ENCODE measurements at places on chromosomes 1 and 21. TPM values are rescaled to one million over a fixed set of nuclear protein-coding genes. Genes with fewer than 3 reads are reported as not detected.

PCP4 gene
- total RNA-seq, result not detected

FMO1 gene
- 1.1 TPM for total RNA-seq

- H3K27me3 ChIP-seq, result no peaks in the 10 kb centered on the region
- DNase-seq, result no peak
- no peak overlapping the region for H3K27ac ChIP-seq
- no peak overlapping the region for H3K4me3 ChIP-seq
- H3K36me3 ChIP-seq, result no peaks in the 10 kb centered on the region
These were observed 6.7 kb downstream of the CELSR2 start for GRCh38 chr1:109256085-109256484.

DNA sequence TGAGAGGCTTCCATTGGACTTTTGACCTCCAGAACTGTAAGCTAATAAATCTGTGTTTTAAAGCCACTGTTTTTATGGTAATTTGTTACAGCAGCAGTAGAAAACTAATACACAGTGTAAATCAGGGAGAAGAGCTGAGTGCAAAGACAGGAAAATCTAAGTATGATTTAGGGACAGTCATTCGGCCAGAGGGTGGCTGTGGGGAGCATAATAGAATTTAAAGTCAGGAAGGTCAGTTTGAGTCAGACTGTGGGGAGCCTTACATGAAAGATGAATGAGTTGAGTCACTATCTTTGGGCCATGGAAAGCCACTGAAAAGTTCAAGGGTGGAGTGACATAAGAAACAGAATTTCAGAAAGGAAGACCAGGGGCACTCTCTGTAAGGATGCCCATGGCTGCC lies 52.4 kb upstream of the SSX2IP start:
- H3K4me3 ChIP-seq, result no peak overlapping the region
- H3K4me1 ChIP-seq, result no peaks in the 10 kb centered on the region
- no peak for DNase-seq
- H3K27ac ChIP-seq, result no peak overlapping the region

DNA sequence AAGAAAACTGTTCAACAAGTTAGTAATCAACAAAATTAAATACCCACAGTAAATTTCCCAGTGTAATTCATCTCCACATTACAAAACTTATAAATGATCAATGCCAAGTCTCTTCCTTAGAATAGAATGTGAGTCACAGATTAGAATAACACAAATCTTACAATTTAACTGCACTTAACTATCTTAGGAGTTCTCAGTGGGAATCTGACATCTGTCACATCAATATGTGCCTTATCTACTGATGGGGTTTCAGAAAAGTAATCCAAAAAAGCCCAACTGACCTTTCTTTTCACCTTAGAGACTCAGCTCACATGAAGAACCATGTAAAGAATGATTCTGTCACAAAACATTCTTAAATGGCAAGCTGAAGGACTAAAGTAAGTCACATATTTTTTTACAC lies 141.4 kb downstream of the RERE start:
- peak overlapping the region; percentile 15 for H3K27ac ChIP-seq
- H3K36me3 ChIP-seq, result peaks cover 8% of the 10 kb centered on the region
- H3K27me3 ChIP-seq, result no peaks in the 10 kb centered on the region
- H3K4me3 ChIP-seq, result no peak overlapping the region

DNA sequence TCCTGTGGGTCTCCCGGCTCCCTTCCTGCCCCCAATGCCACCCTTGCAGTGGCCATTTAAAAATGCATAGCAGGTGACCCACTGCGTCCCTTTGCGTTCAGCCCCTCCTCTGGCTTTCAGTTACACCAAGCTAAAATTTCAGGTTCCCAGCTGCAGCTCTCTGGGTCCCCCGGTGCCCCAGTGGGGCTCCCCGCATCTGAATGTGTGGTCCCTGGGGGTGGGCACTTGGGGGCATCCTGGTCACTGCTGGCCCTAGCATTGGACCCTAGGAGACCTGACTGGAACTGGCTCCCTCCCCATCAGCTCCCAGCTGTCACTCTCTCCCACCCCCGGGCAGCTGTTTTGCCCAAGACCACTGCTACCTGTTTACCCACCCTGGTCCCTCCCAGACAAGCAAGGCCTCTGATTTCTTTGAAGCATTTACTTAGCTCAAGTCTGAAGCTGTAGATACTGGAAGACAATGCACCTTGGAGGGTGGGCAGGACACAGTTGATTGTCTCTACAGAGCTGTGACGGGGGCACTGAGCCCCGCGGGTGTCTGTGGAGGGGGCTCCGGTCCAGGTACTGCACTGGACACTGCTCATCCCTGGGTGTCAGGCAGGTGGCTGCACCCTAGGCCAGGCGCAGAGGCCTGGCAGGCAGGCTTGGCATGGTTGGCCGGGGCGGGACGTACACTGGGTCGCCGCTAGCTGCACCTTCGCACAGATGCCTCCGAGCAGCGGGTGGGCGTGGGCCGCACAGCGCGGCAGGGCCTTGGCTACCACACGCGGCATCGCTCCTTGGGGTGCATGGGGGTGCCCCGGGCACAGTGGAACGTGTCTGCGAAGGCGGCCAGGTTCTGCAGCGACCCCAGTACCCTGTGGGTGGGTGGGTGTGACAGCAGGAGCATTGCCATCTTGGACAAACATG lies 3.9 kb downstream of the PRXL2B start:
- no peak overlapping the region for H3K27ac ChIP-seq
- H3K36me3 ChIP-seq, result peaks cover 2% of the 10 kb centered on the region
- H3K4me1 ChIP-seq, result peaks cover 7% of the 10 kb centered on the region

GJB5 gene
- total RNA-seq, result not detected

SYCP1 gene
- not detected for total RNA-seq

ARHGEF10L gene
- total RNA-seq, result 0.59 TPM

Measured in activated B cell treated with CpG ODN at 0.5 μM for 24 hours (primary cell).